Stimulated activated CD4-positive, alpha-beta T cell treated with anti-CD3 and anti-CD28 coated beads, Interleukin-1b, Interleukin-23, amount 100 ng/mL, for 1 hour (primary cell): ENCODE measurements at places on chromosomes 1 and 21.

GRCh38 chr1:106224426-106224825, 832.0 kb upstream of the PRMT6 start:
- no peak for DNase-seq

- DNase-seq = no peak
Observed at GRCh38 chr1:169070547-169070946, 35.9 kb upstream of the ATP1B1 start.

DNA sequence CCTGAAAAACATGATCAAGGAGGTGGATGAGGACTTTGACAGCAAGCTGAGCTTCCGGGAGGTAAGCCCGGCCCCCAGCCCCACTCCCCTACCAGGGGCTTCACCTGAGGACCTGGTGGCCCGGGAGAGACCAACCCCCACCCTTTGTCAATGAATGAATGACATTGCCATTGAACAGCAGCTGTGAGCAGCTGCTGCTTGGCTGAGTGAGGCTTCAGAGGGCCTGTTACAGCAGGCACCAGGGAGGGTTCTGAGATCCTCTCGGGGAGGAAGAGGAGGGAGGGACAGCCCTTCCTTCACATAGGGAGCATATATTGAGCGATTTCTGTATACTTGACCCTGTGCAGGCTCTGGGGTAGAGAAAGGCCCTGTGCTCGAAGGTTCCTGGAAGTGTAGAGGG, 12.3 kb upstream of the CTRC start:
- DNase-seq = no peak

- no peak for DNase-seq
Observed at GRCh38 chr1:200217703-200218102, 190.2 kb downstream of the NR5A2 start.

GRCh38 chr1:234559152-234559901, 50.7 kb downstream of the IRF2BP2 start:
- DNase-seq = no peak

- no peak for DNase-seq
Observed at GRCh38 chr1:206646504-206646903, 11.2 kb downstream of the DYRK3 start.

DNA sequence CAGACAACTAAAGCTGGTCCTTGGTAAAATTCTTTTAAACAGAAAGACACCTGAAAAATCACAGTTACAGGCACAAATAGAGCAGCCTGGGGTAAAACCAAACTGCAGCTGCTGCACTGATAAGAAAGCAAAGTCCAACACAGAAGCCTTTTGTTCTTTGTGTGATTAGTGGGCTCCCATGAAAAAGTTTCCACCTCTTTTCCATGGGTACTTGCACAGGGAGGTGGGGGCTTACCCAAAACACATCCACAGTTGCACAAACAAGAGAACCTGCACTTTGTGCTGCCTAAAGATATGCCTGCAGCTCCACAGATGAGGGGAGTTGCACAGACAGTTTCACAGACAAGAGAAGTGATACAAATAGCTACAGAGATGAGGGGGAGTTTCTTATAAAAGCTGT, 106.7 kb upstream of the SLC5A9 start:
- no peak for DNase-seq

DNA sequence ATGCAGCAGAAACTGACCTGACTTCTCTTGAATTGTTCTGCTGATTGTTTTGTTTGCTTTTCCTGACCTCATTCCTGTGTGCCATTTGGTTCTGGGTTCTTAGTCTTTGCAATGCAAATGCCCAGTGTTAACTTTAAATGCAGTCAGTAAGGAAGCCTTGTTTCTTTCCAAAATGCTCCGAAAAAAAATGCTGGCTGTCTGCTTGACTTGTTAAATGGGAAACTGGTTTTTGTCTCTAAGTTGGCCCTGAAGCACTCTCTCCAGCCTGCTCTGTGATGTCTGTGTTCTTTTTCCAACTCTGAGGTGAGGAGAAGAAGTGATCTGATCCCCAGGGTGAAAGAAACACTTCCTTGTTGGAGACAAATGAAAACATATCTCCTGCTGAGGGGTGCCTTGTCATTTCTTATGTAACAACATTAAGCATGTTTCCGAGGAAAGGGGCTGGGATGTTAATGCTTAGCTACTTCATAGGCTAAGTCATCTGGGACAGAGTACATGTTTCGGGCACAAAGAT, 256.3 kb upstream of the ADGRL4 start:
- no peak for DNase-seq

GRCh38 chr1:24860841-24861240, 69.2 kb downstream of the RUNX3 start:
- DNase-seq = no peak

DNA sequence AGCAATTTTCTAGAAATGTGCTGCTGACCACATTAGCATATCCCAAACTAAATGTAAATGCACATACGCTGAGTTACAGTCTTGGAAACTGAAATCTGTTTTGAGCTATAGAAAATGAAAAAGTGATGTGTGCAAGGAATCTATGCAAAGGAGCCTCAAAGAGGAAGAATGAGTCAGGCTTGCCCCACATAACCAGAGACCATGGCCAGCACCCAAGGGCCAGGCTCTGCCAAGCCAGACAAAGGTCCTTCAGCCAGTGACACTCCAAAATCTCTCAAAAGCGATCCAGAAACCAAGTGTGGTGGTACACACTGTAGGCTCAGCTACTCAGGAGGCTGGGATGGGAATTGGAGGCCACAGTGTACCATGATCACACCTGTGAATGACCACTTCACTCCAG, 195.2 kb downstream of the TOMM20 start:
- DNase-seq = no peak
